ENCODE measurements at places on chromosomes 4 and X. TPM values are rescaled to one million over a fixed set of nuclear protein-coding genes. Genes with fewer than 3 reads are reported as not detected.

Gene GSX2
- total RNA-seq = not detected

Gene USP17L18
- not detected for total RNA-seq

Gene CXCL3
- total RNA-seq = 19.7 TPM

Gene PRMT9
- total RNA-seq = 10.3 TPM

Gene ALAS2
- not detected for total RNA-seq

Gene NXF3
- total RNA-seq = not detected

Gene INTS12
- 20.3 TPM for total RNA-seq

Gene CENPVL2
- total RNA-seq = not detected

Gene KLKB1
- total RNA-seq = not detected

Gene ARR3
- total RNA-seq = not detected

Gene TCEANC
- total RNA-seq = 1.7 TPM

Gene ELOVL6
- total RNA-seq = 17.5 TPM
